ENCODE measurements at places on chromosomes 1 and 21. TPM values are rescaled to one million over a fixed set of nuclear protein-coding genes. Genes with fewer than 3 reads are reported as not detected.

- DNase-seq, result no peak
These were observed 3.2 kb upstream of the OLFML2B start for GRCh38 chr1:162026881-162027280.

GRCh38 chr1:240193679-240194078 lies 102.0 kb downstream of the FMN2 start:
- no peak for DNase-seq

DNA sequence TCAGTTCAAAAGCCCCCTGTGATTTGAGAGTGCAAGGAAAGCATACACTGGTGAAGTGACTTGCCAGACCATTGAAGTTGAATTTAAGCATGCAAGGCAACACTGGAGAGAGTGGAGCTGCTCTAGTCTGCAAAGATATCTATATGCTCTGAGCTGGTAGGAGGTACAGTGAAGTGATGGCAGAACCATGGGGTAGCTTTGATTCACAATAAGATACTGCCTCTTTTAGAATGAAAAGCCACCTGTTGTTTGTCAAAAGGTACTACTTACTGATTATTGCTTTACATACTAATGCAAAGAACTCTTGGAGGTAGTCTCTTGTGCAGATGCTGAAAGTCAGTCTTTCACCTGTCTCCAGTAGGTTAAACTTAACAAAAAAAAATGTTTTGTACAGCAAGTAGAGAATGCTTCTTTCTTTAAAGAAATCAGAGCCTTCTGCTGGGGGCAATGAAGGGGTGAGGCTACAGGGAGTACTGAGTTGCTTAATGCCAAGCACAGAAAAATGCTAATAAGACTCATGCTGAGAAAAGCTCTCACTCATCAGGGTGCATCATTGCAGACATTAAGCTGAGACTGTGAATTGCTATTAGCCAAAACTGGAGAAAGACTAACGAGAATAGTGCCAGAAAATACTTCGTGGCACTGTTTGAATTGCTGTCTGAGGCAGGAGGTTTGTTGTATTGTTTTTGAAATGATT lies 1150.5 kb upstream of the TMPRSS15 start:
- no peak for DNase-seq

DNA sequence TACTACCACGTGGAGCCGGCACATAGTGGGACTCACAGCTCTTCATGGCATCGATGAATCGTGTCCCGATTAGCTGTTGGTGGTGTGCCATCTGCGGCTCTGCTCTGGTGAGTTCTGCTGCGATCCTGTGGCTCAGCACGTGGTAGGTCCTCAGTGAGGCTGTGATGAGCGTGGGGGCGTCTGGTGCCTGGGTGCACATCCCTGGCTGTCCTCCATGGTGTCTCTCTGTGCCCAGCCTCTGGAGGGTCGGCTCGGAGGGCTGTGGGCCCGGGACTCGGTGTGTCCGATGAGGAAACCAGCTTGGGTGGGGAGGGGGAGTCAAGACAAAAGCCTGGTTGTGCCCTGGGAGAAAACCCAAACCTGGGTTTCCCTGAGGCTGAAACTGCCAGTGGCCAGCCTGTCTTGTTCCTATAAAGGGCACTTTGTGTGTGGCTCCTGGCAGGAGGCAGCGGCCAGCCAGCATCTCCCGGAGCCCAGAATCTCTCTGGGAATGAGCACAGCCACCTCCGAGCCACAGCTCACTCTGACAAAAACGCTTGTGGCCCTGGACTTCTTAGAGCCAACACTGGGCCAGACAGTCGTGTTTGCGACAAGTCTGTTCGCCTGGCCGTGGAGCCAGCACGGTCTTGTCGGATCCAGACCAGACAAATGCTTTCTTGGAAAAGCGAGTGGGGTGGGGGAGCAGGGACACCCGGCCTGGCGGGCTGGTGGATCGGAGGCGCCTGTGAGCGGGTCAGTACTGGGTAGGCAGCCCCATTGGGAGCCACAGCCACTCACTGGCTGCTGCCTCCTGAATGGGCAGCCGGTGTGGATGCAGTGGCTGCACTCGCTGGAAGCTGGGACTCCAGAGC lies 31.8 kb downstream of the SPSB1 start:
- DNase-seq, result no peak

DNA sequence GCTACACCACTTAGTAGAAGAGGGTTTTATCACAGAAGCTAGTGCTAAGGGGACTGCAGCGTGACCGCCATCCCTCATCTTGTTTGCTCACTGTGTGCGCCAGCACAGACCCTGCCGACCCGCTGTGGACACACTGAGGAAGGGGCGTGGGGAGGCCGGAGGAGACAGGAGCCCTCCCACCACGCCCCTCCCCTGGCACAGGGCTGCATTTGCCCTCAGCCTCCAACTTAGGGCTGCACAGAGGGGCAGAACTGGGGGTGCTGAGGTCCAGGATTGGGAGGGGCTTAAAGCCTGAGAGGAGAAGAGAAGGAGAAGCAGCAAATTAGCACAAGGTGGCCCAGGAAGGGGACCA lies 37.2 kb downstream of the RRP1 start:
- DNase-seq, result no peak

GRCh38 chr1:212479188-212479587 lies 46.5 kb downstream of the NENF start:
- no peak for DNase-seq

GRCh38 chr1:91402023-91402422 lies 2.6 kb downstream of the HFM1 start:
- DNase-seq, result no peak

DNA sequence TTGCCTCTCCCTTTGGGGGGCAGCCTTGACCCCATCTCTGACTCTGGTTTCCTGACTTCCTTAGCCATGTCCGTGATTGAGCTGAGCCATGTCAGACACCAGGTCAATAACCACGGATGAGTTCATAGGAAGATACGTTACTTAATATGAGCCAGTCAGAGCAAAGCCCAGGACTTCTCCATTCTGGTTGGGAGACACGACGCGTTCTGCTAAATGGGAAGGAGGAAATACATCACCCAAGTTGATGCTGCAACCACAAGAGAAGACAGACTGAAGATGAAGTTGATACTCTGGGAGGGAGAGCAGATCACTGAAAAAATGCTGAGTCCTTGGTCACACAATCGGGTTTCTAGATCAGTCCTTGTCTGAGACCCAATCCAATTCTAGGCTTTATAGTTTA lies 90.9 kb downstream of the MATN1 start:
- DNase-seq, result no peak

GRCh38 chr1:160876311-160876710 lies 8.7 kb downstream of the ITLN1 start:
- no peak for DNase-seq

DNA sequence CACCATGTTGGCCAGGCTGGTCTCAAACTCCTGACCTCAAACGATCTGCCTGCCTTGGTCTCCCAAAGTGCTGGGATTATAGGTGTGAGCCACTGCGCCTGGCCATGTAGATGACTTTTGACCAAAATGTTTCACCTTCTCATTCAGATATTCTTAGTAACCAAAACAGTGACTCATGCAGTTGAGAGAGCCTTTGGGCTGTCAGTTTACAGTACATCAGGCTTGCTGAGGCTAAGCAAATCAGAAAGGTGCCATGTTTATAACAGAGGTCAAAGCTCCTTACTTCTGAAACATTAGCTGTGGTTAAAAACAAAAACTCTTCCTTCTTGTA lies 21.0 kb downstream of the CNIH4 start:
- DNase-seq, result no peak

GRCh38 chr1:229848752-229849677 lies 218.0 kb upstream of the GALNT2 start:
- no peak for DNase-seq

DNA sequence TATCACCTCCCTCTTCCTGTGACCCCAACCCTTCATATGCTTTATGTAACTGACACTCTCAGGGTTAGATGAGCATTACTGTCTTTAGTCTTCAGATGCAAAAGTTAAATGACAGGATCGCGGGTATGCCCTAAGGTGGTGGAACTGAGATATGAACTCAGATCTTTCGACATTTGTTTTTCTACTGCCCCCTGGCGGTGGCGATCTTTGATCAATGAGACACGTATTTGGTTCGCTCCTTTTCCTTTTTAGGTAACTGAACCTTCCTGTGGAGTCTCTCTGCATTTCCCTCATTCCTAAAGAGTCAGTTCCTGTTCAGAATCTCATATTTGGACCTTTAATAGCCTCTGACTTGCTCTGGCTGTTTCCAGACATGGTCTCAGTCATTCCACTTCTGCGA lies 47.8 kb upstream of the ZP4 start:
- DNase-seq, result no peak

DNA sequence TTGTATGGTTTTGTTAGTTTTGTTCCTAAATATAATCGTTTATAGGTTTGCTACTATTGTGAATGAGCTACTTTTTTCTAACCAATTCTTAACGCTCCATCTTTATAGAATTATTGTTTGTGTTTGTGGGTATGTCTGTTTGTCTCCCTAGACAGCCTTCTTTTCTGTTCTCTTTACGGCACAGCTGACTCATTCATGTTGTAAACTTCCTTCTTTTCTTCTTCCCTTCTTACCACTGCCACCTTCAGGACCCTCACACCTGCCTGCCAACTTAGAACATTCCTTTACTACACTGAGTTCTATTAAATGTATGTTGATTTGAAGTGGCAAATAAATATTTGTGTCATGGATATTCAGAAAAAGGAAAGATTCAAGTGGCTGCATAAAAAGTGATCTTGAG lies 29.1 kb downstream of the AK5 start:
- DNase-seq, result no peak

- DNase-seq, result no peak
These were observed 13.5 kb downstream of the PDE9A start for GRCh38 chr21:42666925-42667324.

DNA sequence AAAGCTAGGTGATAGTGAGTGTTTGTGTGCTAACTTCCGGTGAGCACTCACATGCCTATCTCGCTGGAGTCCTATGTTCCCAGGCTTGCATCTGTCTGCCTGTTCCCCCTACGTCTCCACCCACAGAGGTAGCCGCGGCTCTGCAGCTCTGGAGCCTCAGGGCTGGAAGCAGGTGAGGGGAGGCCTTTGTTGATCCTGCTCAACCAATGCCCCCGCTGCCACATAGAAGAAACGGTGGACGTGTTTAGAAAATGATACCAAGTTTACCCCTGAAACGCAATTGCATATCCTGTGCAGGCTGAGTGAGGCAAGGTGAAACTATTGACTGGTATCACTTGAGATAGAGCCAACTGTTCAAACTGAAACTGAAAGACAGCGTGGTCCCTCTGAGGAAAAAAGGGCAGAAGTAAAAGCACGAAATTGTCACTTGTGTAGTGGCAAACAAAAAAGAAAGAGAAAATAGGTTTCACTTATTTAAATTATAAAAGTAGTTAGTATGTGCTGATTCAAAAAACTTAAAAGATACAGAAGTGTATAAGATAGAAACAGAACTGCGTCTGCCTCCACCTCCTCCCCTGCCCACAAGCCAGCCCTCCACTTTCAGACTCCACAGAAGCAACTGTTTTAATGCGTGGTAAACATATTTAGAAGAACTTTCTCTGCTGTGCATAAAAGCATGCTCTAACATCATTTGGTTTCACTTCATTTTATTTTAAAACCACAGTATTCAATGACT lies 38.6 kb upstream of the ETS2 start:
- no peak for DNase-seq

GRCh38 chr1:24172598-24172997 lies 14.5 kb downstream of the IFNLR1 start:
- DNase-seq, result no peak

DNA sequence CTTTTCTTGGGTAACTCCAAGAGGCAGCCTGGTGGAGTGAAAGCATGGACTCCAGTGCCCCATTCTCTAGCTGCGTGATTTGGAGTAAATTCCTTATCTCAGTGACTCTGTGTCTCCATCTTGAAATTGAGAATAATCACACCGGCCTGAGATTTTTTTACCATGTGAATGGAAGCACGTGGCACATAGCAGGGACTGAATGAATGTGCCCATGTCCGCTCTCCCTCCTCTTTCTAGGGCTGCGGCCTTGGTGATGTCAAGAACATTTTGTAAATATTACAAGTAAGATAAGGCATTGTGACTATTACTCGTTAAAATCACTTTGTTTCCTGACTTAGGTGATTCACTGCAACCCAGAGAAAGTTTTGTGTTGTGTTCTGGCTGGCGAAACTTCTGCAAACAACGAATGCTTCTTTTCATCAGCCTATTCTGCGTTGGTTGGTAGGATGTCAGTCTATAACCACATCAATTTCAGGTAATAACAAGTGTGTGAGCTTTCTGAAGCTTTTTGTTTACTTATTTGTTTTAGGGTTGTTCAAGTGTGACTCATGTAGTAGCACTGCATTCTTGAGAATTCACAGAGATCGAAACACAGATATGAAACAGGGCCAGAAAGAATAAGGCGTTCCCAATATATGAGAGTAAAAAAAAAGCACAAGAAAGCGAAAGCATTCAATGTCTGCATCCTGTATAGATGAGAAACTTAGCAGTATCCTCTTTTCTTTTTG lies 135.7 kb upstream of the SLC45A1 start:
- DNase-seq, result no peak

- DNase-seq, result no peak
These were observed 8.2 kb upstream of the LAPTM5 start for GRCh38 chr1:30765556-30766434.

DNA sequence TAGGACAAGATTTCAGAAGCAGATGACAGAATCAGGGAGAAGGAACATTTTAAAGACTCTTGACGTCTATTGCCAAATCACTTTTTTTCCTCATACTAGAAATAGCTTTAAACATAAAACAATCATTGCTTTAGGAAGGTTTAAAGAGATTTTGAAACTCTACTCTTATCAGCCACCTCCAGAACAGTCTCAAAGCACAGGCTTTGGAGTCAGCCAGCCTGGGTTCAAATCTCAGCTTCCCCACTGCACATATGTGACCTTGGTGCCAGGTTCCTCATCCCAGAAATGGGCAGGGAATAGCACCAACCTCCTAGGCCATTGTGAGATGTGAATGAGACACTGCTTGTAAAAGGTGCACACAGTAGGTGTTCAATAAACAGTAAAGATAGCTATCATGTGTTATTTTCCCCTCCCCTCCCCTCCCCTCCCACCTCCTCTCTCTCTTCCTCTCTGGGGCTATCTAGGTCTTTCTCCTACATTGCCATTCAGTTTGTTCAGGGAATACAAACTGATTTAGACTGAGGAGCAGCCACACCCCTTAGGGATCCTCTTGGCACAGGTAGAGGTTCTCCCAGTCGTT lies 20.6 kb downstream of the SPOCD1 start:
- no peak for DNase-seq

LMX1A gene
- not detected for polyA plus RNA-seq

MAN1C1 gene
- polyA plus RNA-seq, result 16.9 TPM

PEA15 gene
- polyA plus RNA-seq, result 512 TPM

ACKR1 gene
- polyA plus RNA-seq, result not detected

ERRFI1 gene
- polyA plus RNA-seq, result 102 TPM

DISC1 gene
- 5.4 TPM for polyA plus RNA-seq

TNFRSF18 gene
- polyA plus RNA-seq, result 1.0 TPM

S100A14 gene
- polyA plus RNA-seq, result 0.09 TPM

CNKSR1 gene
- polyA plus RNA-seq, result 0.05 TPM

OLFML2B gene
- polyA plus RNA-seq, result 0.68 TPM

KRTAP13-2 gene
- not detected for polyA plus RNA-seq
